ENCODE measurements at places on chromosomes 1 and 21. TPM values are rescaled to one million over a fixed set of nuclear protein-coding genes. Genes with fewer than 3 reads are reported as not detected.

Gene FCGR3A
- total RNA-seq: not detected

Gene OR2L2
- 0.12 TPM for total RNA-seq

Gene ERG
- not detected for total RNA-seq

Gene LCE2B
- total RNA-seq: not detected

Gene PLK3
- total RNA-seq: 52.1 TPM
